ENCODE measurements at places on chromosomes 13 and 19.

DNA sequence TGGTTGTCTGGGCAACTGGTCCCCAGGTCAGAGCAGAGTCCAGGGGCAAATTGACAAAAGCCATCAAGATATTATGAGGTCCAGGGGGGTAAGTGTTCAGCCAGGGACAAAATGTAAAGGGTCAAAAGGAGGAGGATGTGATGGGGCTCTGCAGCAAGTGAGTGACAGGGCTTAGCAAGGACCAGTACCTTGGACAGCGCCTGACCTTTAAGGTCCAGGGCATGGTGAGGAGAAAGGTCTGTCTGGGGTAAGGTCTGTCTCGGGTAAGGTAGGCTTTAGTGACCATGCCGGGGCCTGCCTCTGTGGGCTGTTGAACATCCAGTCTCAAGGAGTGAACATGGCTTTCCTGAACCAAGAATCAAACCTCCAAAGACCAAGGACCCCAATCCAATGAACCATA, 6.3 kb upstream of the ZNF358 start:
- no peak for DNase-seq

DNA sequence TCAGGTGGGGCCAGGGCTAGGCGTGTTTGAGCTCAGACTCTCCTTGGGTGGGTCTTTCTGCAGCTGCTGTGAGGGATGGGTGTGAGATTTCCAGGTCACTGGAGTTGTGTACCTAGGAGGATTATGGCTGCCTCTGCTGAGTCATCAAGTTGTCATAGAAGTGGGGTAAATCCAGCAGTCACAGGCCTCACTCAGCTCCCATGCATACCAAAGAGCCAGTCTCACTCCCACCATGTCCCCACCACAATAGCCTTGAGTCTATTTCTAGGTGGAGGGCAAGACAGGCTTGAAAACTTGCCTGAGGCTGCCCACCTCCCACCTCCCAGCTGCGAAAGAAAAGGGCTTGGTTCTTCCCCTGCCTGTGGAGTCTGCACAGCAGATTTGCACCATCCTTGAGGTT, 194.0 kb upstream of the PCDH17 start:
- DNase-seq, result no peak

DNA sequence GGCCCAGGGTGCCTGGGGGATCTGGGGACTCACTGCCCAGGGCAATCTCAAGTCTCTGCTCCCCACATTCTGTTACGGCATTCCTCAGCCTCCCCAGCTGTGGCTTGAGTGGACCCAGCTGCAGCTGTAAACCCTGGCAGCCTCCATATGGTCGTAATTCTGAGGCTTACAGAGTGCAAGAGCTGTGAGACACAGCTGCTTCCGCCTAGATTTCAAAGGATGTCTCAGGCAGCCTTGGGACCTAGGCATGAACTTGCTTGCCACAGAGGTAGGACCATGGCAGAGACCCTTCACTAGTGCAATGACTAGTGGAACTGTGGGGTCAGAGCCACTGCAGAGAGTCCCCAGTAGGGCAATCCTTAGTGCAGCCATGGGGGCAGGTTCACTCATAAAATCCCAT, 297.5 kb downstream of the ENOX1 start:
- peak; percentile 59 for DNase-seq

GRCh38 chr19:42479736-42480135, 37.0 kb upstream of the CXCL17 start:
- DNase-seq, result no peak

- peak; percentile 35 for DNase-seq
Observed at GRCh38 chr19:15154002-15154612, 46.7 kb downstream of the NOTCH3 start.

DNA sequence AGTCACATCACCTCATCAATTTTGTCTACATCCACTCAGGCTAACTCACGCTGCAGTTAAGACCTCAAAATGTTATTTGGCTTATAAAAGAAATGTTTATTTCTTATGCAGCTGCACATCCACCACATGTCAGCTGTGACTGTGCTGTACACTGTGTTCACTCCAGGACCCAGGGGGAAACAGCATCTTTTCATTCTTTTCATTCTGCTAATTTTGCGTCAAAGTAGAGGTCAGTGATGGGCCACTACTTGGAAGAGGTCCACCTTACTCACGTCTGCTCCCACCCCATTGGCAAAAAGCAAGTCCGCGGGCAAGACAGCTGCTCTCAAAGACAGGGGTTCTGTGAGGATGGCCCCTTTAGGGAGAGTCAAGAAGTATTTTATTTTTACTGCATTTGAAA, 4.5 kb upstream of the DCT start:
- no peak for DNase-seq

DNA sequence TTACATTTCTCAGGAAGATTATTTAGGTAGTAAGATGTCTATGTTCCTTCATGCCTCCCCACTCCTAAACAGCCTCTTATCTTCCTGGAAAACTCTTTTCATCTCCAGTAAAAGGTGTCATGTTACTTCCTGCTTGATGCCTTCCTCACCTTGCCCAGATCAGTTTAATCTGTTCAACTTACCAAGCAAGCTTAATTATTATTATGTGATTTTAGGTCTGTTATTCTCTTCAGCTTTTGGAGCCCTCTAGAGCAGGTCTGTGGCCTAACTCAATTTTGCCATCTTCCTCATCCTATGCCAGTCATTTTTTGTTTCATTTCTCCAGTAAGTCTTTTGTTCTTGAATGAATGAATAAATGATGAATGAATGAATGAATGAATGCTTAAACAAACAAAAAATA, 528.4 kb downstream of the DCT start:
- no peak for DNase-seq

GRCh38 chr13:39682310-39682709, 26.8 kb downstream of the COG6 start:
- no peak for DNase-seq

DNA sequence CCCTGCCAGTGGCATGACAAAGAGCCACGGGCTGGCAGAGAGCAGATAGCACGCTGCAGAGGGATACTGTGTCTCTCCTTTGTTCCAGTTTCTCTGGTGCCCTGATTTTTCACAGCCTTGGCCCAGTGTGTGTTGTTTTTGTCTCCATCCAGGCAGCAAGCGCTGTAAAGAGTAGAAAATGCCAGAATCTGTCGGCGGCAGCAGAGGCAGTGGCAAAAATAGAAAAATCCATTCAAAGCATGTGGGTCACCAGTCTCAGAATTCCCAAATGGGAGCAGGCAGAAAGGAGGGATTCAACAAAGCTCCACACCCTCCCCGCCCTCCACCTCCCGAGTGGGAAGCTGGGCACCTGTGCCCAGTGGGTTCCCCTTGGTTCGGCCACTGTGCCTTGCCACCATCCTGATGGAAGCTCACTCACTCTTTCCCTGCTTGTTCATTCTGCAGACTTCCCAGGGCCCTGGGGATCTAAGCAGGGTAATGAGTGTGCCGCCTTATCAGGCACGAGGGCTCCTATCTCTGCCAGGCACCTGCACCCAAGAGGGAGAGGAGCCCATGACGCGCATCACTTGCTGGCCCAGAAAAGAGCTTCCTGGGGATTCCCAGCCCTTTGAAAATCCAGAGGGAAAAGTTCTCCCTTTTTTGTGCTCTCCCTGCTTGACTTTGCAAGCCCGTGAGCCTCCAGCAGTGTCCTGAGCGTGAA, 416.9 kb downstream of the IRS2 start:
- DNase-seq, result no peak

DNA sequence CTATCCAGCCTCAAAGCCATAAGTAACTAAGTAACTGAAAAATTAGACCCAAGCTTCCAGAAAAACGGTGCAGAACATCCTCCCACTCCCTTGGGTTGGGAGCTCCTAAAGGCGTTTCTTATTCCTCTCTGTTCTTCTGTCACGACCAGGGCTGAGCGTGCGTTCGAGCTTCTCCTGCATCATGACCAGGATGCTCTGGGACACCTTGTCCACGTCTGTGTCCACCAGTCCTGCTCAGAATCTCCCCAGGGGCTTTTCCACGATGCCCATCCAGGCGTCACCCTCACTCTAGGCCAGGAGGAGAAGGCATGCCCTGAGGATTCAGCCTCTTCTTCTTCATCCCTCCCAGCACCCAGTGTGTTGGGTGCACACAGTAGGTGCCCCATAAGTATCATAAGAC, 37.8 kb upstream of the GAS6 start:
- no peak for DNase-seq

DNA sequence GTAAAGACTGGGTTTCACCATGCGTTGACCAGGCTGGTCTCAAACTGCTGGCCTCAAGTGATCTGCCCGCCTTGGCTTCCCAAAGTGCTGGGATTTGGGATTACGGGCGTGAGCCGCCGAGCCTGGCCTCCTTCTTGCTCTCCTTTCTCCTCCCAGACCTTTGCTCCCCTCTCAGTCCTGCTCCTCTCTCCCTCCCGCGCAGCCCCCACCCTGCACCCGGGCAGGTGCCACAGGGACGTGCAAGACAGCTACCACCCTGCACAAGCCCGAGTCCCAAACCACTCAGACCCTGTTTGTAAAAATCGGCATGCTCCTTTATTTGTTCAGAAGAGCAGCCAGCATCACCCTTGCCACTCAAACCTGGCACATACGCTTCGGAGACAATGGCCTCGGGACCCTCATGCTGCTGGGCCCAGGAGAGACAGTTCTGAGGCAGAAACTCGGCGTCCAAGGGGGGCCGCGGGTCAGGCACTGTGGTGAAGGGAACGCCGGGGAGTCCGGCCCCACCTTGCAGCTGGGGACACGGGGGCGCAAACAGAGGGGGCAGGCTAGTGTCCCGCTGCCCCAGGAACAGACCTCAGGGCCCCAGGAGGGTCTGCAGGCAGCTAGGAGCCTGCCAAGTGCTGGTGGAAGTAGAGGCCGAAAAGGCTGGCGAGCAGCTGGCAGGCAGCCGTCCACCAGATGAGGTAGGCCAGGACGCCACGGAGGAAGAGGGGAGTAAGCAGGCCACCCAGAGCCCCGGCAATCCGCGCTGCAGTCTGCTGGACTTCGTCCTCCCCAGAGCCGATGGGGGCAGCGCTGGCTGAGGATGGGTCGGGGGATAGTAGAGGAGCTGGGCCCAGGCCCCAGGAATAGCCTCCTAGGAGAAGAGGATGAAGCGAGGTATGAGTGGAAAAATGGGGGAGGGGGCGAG, 18.7 kb downstream of the TMEM161A start:
- DNase-seq, result no peak

DNA sequence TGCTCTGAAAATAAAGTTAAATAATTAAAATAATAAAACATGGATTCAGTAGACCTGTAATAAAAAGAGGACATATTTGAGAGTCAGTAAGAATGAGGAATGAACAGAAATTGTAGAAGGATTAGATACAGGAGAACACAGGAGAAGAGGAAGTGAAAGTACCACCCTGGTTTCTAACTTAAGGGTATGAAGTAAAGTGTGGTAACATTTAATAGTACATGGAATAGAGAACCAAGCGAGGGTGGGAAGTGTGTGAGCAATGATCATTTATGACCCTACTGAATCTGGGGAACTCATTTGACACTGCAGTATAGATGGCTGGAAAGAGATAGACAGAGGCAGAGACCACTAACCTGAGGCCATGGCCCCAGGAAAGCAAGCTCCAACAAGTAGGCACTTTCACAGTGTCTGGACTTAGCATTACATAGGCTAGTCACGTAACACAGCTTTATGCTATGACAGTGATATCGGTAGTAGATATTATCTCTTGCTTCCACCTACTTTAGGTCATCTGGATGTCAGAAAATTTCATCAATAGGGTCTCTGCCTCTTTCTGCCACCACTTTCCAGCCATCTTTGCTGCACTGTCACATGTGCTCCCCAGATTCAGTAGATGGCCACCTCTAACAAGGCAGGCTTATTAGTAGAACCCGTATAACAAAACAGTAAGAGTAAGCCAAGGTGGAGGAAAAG, 633.9 kb upstream of the MIR17HG start:
- no peak for DNase-seq

- DNase-seq, result peak; percentile 76
Observed at GRCh38 chr19:39413272-39413910, 922 bp downstream of the PLEKHG2 start.

- no peak for DNase-seq
Observed at GRCh38 chr13:102677122-102677521, 17.7 kb downstream of the METTL21C start.

GRCh38 chr13:73902296-73902695, 231.9 kb downstream of the KLF12 start:
- peak; percentile 36 for DNase-seq

GRCh38 chr19:18663940-18664530, 19.4 kb upstream of the CRTC1 start:
- no peak for DNase-seq

DNA sequence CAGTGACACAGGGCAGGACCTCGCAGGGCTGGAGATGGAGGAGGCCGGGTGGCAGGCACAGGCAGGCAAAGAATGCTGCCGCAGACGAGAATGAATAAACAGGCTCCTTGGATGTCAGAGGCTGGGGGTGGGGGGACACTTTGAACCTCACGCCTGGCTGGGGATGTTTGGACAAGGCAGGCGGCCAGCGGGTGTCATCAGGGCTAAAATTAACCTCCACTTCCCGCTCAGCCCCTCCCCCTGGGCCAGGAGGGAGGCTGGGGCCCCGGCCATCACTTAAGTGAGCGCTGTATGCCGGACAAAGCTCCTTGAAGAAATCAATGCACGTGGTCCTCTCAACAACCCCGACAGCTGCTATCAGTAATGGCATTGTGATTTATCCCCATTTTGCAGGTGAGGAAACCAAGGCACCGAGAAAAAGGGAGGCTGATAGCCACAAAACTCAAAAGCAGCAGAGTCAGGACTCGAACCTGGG, 10.3 kb upstream of the FUT5 start:
- DNase-seq, result peak; percentile 79
